Stimulated activated CD8-positive, alpha-beta memory T cell treated with anti-CD3 and anti-CD28 coated beads, Interleukin-7, amount 100 ng/mL, for 4 hours (primary cell): ENCODE measurements at places on chromosomes 12 and 14.
A peak's percentile ranks its signal among the peaks of the same experiment; 100 is the strongest.

GRCh38 chr14:34665785-34666435, 36.0 kb upstream of the SNX6 start:
- no peak for DNase-seq

- DNase-seq, result no peak
These were observed 2.8 kb downstream of the PTPN21 start for GRCh38 chr14:88551980-88552431.

- DNase-seq, result no peak
These were observed 77.5 kb downstream of the BMP4 start for GRCh38 chr14:53879022-53879686.

DNA sequence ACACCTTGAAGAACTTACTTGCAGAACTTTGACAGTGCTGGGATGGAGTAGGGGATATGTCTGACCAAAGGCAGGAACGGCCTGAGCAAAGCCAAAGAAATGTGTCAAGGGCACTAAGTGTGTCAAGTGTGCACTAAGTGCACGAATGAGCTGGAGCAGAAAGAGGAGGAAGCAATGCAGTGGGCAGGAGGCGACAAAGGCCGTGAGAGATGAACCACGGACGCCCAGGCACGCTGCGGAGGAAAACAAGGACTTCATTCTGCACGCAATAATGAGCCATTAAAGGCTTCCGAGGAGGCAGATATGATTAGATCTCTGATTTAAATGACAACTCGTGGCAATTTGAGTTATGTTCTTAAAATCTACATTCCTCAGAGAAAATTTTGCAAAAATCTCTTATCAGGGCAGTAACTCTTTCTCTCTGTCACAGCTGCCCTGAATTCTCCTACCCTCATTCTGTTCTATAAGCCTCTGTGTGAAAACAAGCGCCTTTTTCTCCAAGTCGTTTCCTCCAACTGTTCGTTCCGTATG, 25.3 kb downstream of the GRIN2B start:
- DNase-seq, result no peak

- no peak for DNase-seq
These were observed 60.6 kb upstream of the TMCC3 start for GRCh38 chr12:94710933-94711332.

DNA sequence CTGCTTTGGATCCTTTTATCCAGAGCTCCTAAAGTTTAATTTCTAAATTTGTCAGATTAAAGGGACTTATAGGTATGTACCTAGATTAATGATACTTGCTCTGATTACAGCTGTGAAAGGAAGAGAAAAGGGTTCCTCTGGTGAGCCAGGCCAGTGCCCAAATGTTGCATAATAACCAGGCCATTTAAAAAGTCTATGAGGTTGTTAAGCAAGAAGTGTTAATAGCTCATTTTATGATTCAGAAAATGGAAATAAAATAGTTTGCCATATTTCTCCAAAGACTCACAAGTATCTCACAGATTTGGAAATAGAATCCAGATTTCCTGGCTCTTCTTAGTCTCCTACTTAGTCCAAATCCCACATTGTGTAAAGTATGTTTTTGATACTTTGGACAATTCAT, 67.6 kb downstream of the SLC38A6 start:
- DNase-seq, result no peak

DNA sequence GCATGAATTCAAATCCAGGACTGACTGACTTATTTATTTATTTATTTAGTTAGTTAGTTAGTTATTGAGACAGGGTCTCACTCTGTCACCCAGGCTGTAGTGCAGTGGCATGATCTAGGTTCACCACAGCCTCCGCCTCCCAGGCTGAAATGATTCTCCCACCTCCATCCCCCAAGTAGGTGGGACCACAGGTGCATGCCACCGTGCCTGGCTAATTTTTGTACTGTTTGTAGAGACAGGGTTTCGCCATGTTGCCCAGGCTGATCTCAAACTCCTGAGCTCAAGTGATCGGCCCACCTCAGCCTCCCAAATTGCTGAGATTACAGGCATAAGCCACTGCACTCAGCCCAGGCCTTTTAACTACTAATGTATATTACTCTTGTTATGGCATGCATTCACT, 36.0 kb downstream of the BTG1 start:
- DNase-seq, result no peak

GRCh38 chr12:95151406-95151805, 65.9 kb downstream of the FGD6 start:
- no peak for DNase-seq

DNA sequence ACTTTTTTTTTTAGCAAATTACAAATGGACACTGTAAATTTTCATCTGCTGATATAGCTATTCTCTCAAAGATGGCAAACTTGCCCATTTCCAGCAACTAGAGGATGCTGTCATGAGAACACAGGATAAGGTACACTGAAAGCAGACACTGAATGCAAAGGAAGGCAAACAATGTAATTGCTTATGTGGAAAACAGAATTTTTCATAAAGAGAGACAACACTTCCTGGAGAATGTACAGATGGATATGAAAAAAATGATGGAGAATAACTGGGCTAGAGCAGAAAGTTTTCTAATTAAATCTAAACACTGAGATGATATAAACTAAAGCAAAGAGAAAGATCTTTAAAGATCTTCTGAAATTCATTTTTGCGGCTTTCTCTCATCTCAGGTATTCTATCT, 581 bp downstream of the CD69 start:
- DNase-seq, result no peak

- no peak for DNase-seq
These were observed at the start of gene TAS2R31 for GRCh38 chr12:11031307-11031706. TSS of gene TAS2R31 (minus strand) at chr12:11031407. CDS start at chr12:11031335, 72 bp downstream.

DNA sequence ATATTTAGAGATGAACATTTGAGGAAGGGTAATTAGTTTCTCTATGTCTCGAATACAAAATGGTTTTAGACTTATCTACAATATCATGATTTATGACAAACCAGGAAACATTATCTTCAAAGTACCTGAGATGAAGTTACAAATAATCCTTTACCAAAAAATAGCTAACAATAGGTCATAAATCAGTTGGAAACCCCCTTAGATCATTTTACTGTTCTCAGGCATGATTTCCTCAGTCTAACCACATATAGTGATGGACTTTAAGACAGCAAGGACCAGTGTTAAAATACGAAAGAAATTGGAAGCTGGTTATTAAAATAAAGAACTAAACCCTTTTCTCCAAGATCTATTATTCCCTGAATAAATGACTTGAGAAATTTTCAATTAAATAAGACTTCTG, 235.4 kb downstream of the RASSF9 start:
- DNase-seq, result no peak

DNA sequence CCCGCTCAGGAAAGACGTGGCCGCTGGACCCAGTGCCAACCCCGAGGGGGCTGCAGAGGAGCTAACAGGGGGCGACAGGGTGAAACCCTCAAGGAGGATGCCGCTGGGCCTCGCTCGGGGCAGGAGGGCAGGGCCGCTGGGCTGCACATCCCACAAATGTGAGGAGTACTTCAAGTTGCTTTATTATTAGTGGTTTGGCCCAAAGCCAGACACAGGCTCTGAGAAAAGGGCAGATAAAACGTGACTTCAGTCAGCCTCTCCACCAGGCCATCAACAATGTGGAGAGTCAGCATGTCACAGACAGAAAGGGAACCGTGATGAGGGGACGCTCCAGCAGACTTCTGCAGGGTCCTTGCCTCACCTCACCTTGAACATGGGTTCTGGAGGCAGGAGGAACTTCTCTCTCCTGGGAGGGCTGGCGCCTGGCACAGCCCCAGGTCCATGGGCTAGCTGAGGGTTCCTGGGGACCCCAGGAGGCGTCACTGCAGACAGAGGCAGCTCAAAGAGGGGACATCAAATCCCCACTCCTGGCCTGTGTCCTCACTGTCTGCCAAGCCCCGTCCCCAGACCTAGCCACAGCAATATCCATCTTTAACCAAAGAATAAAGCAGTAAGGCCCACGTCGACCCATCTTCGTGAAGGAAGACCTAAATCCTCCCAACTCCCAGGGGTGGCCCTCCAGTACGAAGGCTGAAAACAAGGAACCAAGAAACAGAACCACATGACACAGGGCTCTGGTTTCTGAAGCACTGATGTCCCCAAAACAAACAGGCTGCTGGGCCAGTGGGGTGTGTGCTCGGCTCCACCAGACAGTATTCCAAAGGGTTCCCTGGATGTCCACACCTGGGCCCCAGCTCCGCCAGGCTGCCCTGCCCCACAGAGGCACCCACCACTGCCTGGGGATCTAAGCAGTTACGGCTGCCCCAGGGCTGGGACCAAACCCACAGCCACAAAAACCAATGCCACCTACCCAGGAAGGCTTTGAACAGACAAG, 35.1 kb downstream of the CCDC85C start:
- no peak for DNase-seq

- no peak for DNase-seq
These were observed 29.2 kb downstream of the ZCCHC8 start for GRCh38 chr12:122471324-122472226.

GRCh38 chr12:76552343-76552938, 7.1 kb downstream of the OSBPL8 start:
- DNase-seq, result no peak

- no peak for DNase-seq
These were observed at the start of gene INHBE for GRCh38 chr12:57454566-57455373. TSS of gene INHBE (plus strand) at chr12:57455307. CDS start at chr12:57455537, 230 bp downstream.

DNA sequence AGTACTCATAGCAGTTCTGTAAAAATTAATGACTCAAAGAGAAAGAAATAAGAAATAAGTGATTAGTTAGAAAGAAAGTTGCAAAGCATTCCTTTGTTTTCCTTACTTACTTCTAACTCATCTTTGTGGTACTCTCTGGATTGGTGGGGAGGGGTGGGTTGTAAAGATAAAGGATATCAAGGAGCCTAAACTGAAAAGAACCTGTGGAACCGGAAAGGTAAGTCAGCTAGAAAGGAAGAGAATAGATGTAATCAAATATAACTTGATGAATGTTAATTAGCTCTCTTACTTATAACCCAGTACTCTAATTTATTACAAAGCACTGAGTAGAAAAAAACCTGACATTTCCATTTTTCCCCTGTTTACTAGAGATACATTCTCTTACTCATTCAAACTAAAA, 37.5 kb upstream of the KRR1 start:
- no peak for DNase-seq

DNA sequence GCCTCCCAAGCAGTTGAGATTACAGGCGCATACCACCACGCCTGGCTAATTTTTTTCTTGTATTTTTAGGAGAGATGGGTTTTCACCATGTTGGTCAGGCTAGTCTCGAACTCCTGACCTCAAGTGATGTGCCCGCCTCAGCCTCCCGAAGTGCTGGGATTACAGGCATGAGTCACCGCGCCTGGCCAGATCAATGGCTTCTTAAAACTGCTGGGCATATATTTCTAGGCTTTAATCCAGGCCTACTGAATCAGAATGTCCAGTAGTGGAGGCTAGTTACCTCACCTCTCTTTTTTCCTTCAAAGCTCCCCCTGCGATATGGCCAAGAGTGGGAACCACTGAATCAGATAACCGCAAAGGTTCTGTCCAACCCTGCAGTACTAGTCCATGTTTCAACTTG, 17.1 kb downstream of the POU6F1 start:
- no peak for DNase-seq

- DNase-seq, result peak; percentile 11
These were observed 501 bp downstream of the RIMKLB start for GRCh38 chr12:8698132-8698851.

DNA sequence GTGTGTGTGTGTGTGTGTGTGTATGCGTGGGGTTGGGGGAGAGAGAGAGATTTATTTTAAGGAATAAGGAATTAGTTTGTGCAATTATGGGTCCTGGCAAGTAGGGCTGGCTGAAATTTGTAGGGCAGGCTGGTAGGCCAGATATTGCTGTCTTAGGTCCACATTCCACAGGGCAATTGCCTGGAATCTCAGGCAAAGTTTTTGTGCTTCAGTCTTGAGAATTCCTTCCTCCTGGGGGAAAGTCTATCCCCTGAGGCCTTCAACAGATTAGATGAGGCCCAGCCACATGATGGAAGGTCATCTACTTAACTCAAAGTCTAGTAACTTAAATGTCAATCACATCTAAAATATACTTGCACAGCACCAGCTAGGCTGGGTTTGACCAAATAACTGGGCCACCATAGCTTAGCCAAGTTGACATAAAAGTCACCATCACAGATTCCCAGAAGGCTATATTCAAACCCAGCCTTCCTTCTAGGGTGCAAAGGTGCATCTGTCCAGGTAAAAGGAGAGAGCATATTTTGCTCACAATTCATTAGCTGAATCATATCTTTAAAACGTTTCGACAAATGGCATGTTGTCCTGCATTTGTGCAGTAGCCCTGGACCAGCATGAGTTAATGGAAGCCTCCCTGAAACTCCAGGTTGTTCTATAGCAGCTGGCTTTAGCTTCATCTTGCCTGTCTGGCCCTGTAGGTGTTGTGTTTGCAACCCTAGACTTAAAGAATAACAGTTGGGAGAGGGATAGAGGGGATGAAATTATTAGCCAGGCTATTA, 63.1 kb downstream of the C14orf132 start:
- DNase-seq, result no peak

DNA sequence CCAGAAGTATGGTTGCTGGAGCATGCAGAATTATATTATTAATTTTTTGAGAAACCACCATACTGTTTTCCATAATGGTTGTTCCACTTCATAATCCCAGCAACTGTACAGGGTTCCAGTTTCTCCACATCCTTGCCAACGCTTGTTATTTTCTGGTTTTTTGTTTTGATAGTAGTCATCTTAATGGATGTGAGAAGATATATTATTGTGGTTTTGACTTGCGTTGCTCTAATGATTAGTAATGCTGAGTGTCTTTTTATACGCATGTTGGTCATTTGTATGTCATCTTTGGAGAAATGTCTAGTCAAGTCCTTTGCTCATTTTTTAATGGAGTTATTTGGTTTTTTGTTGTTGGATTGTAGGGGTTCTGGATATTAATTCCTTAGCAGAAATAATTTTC, 58.1 kb downstream of the DAAM1 start:
- DNase-seq, result no peak

DNA sequence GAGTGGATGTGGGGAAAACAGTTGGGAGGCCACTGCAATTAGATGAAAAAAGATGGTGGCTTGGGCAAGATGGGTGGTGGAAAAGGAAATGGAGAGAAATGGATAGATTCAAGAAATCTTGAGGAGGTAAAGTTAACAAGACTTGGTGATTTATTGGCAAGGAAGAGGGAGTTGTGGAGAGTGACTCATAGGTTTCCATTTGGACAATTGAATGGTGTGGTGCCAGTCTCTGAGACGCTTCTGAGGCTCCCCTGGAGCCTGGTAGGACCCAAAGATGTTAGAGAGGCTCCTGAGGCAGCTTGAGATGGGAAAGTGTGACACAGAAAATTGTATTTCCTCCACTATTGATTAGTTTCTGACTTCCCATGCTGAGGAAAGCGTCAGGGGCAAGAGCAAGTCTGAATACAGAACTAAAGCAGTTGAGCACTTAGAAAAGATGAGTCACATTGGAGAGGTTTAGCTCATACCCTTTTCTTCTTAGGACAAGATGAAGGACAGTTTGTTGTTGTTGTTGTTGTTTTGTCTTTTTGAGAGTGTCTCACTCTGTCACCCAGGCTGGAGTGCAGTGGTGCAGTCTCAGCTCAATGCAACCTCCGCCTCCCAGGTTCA, 4.5 kb downstream of the PRPF40B start:
- DNase-seq, result no peak

DNA sequence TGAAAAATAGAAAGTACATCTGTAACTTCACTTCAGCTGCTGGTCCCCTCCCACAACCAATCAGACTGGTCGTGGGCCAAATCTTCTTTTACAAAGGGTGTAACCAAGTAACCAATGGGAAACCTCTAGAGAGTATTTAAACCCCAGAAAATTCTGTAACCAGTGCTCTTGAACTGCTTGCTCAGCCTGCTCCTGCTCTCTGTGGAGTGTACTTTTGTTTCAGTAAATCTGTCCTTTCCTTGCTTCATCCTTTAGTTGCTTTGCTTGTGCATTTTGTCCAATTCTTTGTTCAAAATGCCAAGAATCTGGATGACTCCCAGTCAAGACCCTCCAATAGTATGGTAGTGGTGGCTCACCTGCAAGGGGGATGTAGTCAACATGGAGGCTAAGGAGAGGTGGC, 489.1 kb downstream of the FUT8 start:
- DNase-seq, result no peak

- DNase-seq, result no peak
These were observed 17.2 kb downstream of the RASSF8 start for GRCh38 chr12:25975682-25976081.
